NCI-H187 treated with DMSO at 0.1 percent for 48 hours (cell line): ENCODE measurements at places on chromosomes 12 and 14.

DNA sequence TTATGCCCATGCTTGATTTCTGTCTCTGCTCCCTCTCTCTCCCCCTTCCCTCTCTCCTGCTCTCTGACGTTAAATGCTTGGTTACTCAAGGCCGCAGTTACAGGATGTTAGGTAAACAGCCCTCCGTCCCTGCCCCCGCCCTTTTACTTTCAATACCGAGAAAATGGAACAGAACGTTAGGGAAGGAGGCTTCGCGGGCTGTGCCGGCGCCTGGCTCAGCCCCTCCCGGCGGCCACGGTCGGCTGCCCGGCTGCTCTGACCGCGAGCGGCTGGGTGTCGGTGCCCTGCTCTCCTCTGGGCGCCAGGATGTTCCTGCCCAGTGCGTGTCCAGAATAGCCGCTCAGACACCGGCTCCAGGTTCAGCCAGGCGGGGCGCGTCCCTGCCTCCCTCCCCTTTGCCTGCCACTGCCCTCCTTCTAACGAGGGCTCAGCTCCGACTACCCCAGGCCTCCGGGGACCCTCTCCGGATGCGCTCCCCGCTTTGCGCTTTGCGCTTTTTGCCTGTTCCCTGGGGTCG, 166.1 kb downstream of the ADCK1 start:
- DNase-seq: peak; percentile 25

- no peak for DNase-seq
Measured at GRCh38 chr12:57459750-57460467, at the start of gene GLI1. TSS of gene GLI1 (plus strand) at chr12:57459785. CDS start at chr12:57463692, 3,907 bp downstream.

DNA sequence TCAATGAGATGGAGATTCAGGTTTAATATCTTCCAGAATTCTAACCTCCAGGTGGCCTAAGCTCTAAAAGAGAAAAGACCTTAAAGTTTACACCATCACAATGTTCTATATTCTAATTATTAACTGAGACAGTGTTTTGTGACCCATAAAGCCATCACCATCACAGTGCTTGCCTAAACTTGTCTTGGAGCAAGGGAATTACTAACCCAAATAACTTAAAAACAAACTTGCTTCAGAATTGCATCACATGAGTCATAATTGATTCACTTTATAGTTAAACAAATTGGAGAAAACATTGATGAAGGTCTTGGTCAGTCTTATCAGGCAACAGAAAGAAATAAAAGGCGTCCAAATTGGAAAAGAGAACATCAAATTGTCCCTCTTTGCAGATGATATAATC, 54.5 kb upstream of the ALG10 start:
- DNase-seq: no peak

GRCh38 chr12:45363903-45364302, 148.0 kb downstream of the ANO6 start:
- DNase-seq: no peak

DNA sequence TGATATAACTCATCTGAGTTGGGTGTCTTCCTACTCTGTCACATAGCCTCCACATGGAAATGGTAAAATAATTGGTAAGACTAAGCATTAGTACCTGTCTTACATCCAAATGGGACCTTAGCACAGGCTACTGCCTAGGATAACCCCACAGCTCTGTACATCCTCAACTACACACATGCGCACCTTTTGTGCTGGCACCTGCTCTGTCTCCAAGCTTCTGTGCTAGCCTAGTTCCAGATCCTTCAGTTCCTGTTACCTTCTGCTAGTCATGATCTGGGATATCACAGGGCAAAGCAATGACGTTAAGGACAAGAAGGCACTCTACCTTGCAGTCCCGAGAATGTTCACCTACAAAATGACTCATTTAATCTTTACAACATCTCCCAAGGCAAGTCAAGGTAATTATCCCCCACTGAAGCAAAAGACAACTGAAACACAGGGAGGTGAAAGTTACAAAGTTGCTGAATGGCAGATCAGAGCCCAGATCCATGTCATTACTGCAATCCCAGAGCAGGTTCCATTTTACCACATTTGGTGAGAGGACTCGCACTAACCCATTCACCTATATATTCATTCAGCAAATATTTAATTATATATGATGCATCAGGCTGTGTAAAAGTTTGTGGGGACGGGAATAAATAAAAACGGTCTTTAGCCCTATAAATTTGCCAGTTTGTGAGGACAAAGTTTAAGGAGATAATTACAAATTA, 61.7 kb downstream of the PPM1H start:
- no peak for DNase-seq

GRCh38 chr12:115354007-115354890, 670.3 kb upstream of the TBX3 start:
- no peak for DNase-seq

DNA sequence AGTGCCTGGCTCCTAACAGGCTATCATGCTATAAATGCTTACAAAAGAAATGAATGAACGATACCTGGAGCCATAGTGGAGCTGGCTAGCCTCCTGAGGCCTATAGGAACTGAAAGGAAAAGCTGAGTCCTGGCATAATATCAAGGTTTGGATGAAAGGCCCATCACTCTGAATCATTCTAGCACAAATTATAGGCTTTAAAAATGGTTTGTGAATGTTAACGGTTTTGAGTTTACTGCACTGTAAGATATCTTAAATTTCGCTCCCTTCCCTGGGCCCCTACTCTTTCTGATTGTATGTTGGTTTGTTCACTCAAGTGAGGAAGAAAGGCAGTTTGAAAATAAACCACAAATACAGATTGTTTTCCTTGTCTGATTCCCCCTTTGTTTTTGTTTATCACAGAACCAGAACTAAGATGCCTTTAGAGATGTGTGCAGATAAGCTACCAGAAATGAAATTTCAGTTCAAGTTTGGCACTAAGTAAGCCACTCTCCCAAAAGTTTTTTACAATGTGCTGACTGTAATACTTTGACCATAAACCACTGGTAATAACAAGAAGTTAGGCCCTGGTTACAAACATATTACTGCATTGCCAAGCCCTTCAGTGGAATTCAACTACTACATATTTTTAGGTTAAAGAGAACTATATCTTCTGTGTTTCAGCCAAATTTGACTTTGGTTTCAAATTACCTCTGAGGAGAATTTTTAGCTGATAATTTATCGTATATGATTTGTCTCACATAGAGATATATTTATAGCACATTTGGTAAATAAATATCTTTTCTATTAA, 89.5 kb downstream of the ALX1 start:
- no peak for DNase-seq

- no peak for DNase-seq
Measured at GRCh38 chr12:131087991-131088700, 134.4 kb downstream of the ADGRD1 start.

- DNase-seq: no peak
Measured at GRCh38 chr12:64900540-64900939, 76.1 kb downstream of the TBC1D30 start.
